WTC11 (cell line): ENCODE measurements at places on chromosomes 13 and 19.

- DNase-seq, result no peak
Measured at GRCh38 chr13:98556968-98557631, 19.8 kb downstream of the STK24 start.

DNA sequence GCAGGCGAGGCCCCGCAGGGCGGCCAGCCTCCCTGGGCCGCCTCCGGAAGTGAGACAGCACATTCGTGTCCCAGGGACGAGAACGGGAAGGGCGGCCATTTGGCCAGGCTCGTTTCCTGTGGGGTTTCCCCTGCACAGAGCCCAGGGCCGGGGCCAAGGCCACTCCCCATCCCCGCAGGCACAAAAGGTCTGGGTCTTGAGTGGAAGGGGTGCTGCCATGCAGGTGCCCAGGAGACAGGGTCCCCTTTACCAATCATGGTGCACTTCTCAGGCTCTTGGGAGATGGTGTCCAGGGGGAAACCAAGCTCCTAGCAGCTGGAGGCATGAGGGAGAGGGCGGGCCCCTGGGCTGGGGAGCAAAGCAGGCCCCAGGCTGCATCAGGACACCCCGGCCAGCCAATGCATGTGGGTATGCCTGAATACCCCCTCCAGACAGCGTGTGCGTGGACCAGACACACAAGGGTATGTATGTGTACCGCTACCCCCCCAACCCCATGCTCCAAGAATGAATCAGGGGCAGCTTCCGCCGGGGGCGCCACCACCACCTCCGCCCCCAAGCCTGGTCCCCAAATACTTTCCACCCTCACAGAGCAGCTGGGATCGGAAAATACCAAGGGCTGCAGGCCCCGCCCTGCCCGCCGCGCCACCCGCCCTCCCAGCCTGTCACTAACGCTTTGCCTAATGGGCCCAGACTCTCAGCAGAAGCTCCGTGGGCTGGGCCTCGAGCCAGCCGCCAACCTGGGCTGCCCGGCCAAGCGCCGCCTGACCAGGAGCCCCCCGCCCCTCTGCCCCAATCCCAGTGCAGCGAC is 37.6 kb upstream of the NANOS3 start:
- DNase-seq, result peak; percentile 57

GRCh38 chr13:42255886-42256285 is 16.1 kb upstream of the AKAP11 start:
- no peak for DNase-seq

GRCh38 chr19:13884726-13885591 is 8.0 kb downstream of the NANOS3 start:
- no peak for DNase-seq

GRCh38 chr19:39558624-39559117 is 18.7 kb upstream of the EID2 start:
- no peak for DNase-seq

DNA sequence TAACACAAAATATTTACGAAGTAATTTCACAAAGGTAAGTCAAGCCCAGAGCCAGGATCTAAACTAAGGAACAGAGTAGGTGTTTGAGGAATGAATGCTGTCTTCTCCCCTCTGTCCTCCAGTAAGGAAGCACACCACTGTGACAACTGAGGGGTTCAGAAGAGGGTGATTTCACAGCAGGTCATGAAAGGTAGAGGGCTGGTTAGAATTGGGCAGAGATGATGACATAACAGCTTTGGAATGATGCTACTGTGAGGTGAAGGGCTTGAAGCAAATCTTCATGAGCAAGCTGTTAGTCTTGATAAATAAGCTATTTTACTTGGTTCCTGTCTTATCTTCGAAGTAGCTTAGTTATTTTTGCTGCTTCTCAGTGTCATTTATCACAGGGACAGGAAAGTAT is 498.6 kb downstream of the FGF9 start:
- no peak for DNase-seq

DNA sequence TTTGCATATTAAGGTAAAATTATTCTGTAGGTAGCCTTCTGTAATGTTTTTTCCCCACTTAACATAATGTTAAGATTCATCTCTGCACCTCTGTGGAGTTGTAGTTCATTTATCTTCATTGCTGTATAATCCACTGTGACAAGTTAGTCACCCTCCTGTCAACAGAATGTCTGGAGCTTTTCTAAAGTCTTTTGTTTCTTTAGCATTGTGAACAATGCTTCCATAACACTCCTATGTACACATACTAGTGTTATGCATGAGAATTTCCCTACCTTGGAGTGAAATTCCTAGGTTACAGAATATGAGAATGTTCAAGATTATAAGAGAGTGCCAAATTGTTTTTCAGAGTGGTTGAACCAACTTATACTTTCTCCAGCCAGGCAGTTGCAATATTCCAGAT is 113.5 kb downstream of the COG6 start:
- DNase-seq, result no peak

GRCh38 chr19:48659768-48660167 is 13.0 kb downstream of the NTN5 start:
- no peak for DNase-seq

- no peak for DNase-seq
Measured at GRCh38 chr19:10690341-10690781, 10.9 kb upstream of the QTRT1 start.

GRCh38 chr13:64239372-64239771 is 2823.7 kb upstream of the PCDH20 start:
- no peak for DNase-seq

DNA sequence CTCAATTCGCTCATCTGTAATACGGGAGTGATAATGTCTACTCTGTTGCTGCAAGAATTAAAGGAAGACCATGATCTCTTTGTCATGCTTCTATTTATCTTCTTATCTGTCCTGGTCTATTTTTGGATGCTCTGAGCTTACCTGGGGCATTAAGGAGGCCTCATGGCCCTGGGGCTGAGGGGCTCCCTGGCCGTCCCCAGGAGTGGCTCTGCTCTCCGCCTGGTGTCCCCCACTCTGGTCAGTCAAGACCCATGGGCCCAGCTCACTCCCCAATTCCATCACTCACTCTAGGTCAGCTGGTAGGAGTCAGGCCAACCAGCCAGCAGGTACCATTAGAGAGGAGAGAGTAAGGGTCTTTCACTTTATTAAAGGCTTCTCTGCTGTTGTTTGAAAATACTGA is 1.1 kb upstream of the CHST8 start:
- no peak for DNase-seq

GRCh38 chr13:44158881-44159632 is 214.6 kb upstream of the SERP2 start:
- no peak for DNase-seq

- DNase-seq, result no peak
Measured at GRCh38 chr13:43127103-43127798, 103.9 kb downstream of the DNAJC15 start.

- no peak for DNase-seq
Measured at GRCh38 chr13:43631106-43631505, 155.7 kb downstream of the ENOX1 start.

DNA sequence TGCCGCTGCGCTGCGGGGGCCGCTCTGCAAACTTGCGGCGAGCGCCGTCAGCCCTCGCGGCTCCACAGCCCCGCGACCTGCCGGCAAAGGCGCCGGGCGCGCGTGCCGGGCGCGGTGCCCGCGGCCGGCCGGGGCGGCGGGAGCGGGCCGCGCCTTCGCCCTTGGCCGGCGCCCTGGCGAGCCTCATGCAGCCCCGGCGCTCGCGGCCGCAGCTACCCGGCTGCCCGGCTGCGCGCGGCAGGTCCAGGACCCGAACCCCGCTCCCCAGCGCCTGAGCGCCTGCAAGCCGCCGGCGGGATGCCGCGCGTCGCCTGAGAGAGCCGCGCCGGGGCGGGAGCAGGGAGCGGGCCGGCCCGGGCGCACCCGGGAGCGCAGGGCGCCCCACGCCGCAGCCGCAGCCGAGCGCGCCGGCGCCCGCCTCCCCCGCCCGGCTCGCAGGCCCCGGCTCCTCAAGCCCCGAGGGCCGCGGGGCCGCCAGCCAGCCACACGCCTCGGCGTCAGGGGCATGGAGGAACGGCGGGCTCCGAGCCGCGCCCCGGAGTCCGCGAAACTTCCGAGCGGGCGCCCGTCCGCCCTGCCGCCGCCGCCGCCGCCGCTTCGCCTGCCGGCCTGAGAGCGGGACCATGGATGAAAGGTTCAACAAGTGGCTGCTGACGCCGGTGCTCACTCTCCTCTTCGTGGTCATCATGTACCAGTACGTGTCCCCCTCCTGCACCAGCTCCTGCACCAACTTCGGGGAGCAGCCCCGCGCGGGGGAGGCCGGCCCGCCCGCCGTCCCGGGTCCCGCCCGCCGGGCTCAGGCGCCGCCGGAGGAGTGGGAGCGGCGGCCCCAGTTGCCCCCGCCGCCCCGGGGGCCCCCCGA is 564 bp downstream of the HS6ST3 start:
- peak; percentile 50 for DNase-seq

GRCh38 chr19:7506385-7507328 is 9.2 kb upstream of the ZNF358 start:
- peak; percentile 99 for DNase-seq

- no peak for DNase-seq
Measured at GRCh38 chr13:75308222-75308621, 173.7 kb downstream of the TBC1D4 start.

- no peak for DNase-seq
Measured at GRCh38 chr13:45301263-45301662, 39.7 kb downstream of the TPT1 start.

- DNase-seq, result no peak
Measured at GRCh38 chr13:112897603-112897955, 71.4 kb upstream of the MCF2L start.

- DNase-seq, result no peak
Measured at GRCh38 chr19:45477713-45478453, 10.1 kb downstream of the FOSB start.

GRCh38 chr13:22848539-22849052 is 332.2 kb upstream of the SGCG start:
- peak; percentile 88 for DNase-seq

- DNase-seq, result no peak
Measured at GRCh38 chr19:10305139-10305806, 4.3 kb downstream of the ZGLP1 start.

DNA sequence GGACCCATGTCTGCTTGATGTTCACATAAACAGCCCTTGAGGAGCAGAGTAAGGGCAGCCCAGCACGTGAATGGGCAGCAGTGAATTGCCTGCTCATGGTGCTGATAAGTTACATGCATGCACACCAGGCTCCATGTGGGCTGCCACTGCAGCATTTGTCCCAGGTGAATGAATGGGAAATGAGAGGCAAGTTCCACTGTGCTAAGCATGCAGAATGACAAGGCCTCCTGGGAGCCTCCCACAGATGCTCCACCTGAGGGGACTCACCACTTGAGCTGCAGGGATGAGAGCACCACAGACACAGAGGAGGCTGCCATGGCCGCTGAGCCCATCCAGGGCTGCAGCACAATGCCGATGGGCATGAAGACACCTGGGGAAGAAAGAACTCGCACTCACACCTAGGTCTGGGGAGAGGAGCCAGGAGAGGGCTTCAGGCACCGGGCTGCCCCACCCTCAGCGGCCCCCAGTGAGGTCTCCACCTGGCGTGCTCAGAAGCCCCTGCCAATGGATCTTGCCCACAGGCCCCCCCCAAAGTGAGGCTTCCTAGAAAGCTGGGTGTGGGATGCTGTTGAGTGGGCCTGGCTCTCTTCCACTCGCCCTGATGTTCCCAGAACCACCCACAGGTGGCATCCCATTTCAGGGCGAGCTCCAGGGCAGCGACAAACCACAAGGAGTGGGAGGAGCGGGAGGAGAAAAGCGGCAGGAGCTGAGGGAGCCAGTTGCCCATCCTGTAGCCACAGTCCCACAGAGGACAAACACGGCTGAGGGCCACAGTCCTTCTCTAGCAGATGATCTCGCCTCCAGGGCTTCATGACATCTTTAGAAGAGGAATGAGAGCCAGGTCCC is 73.8 kb downstream of the CCDC70 start:
- peak; percentile 63 for DNase-seq

DNA sequence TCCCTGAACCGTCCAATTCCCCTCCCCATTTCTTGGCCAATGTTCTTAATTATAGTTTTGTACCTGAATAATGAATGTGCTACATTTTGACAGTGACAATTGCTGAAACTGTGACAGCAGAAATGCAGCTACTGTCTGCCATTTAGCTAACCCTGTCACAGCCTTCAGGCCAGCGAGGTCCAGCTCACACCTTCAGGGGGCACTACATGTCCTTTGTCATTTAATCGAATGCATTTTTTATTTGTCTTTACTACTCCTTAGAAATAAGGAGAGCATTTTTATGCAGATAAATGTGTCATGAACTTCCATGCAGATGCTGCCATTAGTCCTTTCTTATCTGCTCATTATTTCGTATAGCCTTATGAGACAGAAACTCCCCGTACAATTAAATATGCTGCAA is 159.9 kb downstream of the MZT1 start:
- no peak for DNase-seq

DNA sequence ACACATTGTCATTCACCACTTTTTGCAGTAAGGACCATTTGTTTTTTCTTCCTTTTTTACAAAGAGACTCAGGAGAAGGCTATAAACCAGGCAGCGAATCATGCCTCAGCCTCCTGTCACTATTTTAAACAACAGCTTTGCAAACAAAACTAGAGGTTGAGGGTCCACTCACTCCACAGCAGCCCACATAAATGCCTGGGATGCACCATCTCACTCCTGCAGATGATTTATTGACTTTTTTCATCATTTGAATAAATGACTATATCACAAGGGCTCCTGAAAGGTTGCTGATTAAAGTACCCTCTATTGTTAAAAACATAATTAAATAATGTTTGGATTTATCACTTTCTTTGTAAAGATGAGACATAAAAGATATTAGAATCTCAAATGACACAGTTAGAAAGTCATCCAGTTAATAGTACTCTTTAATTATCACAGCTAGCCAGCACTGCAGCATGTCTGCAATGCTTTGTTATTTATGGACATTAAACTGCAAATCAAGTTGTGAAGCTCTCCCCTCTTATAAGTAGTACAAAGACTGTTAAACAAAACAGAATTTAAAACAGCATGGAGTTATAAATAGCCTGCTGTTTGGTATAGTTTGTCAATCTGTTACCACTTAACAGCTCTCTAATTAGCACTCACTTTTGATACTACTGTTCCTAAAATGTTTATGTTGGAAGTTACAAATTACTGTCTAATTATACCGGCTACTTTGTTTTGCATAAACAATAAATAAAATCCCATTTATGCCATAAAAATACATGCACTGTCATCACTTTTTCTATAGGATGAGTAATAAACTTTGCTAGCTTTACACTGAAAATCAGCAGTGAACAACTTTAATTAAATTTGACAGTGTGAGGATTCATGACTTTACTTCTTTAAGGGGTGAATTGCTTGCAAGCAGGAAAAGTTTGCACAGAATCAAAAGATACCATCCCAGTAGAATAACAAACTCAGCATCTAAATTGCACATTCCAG is 853.2 kb downstream of the UQCRFS1 start:
- no peak for DNase-seq
